ENCODE measurements at places on chromosomes 3 and 15.

DNA sequence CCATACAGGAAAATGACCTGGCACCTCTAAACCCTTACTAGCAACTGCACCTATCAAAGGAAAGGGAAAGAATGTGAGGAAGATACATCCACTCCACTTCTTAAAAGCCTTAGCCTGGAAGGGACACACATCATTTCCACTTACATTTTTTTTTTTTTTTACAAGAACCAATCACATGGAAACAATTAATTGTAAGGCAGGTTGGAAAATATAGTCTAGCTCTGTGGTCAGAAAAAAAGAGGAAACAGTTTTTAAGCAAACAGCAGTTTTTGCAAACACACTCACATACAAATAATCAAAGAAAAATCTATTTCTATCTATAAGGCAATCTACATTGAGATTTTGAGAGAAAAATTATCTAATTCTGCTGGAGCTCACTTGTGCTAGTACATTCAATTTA is 98.9 kb upstream of the SPRED1 start:
- DNase-seq: no peak

- no peak for DNase-seq
Observed at GRCh38 chr3:194285850-194286197, 65.3 kb downstream of the CPN2 start.

GRCh38 chr3:72161881-72162595 is 377.1 kb upstream of the PROK2 start:
- DNase-seq: no peak

- no peak for DNase-seq
Observed at GRCh38 chr3:65313666-65314065, 625.9 kb upstream of the ADAMTS9 start.

GRCh38 chr3:46666453-46666845 is 27.0 kb downstream of the ALS2CL start:
- DNase-seq: no peak

DNA sequence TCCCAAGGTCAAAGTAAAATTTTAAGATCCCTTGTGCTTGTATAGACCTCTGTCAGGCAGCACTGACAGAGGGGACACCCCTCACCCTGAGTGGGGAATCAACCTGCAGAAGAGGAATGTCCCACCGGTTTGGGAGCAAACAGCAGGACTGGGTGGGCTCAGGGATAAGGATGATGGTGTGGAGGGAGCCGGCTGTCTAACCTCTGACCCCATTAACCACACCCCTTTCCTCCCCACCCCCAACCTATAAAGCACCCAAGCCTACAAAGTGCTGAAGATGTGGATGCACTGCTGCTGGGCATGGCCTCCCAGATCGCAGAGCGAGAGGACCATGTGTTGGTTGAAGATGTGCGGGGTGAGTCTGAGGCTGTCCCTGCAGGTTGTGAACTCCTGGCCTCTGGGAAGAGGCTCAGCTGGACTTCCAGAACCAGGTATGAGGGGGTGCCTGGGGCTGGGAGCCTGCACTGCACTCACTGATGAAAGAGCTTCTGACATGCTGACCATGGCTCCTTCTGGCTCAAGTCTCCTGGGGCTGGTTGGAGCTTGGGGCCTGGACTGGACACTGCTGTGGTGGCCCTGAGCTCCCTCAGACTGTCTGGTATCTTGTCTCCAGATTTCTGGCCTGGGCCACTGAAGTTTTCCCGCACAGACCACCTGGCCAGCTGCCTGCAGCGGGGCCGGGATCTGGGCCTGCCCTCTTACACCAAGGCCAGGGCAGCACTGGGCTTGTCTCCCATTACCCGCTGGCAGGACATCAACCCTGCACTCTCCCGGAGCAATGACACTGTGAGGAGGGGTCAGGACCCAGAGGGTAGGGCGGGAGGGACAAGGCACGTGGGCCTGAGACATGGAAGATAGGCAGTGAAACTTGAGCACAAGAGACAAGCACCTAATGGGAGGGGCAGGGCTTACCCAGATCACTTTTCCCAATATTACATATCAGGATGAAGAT is 9.3 kb downstream of the DUOX1 start:
- no peak for DNase-seq

All from stimulated activated CD8-positive, alpha-beta memory T cell treated with anti-CD3 and anti-CD28 coated beads, Interleukin-4, amount 100 ng/mL, for 1 hour (primary cell).